IMR-90 (cell line): ENCODE measurements at places on chromosomes 3 and 15.

- peak; percentile 32 for DNase-seq
These were observed 6.5 kb upstream of the CLDN16 start for GRCh38 chr3:190381441-190381840.

DNA sequence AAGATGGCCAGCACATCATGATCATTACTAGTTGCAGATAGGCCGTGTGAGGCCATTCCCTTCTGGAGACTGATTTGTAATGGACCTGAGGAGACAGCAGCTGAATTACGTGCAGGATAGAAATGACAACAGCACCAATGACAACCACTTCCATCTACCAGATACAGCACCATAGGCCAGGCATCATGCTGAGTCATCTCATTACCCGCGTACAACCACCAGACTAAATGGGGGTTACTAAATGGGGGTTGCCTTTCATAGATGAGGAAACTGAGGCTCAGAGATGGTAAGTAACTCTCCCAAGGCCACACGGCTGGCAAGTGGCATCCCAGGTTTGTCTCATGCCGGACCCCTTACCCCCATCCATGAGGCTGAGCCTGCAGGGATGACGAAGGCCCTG lies 32.8 kb upstream of the FAM107A start:
- no peak for DNase-seq

- no peak for DNase-seq
These were observed 3.0 kb downstream of the TMEM207 start for GRCh38 chr3:190446573-190447279.

DNA sequence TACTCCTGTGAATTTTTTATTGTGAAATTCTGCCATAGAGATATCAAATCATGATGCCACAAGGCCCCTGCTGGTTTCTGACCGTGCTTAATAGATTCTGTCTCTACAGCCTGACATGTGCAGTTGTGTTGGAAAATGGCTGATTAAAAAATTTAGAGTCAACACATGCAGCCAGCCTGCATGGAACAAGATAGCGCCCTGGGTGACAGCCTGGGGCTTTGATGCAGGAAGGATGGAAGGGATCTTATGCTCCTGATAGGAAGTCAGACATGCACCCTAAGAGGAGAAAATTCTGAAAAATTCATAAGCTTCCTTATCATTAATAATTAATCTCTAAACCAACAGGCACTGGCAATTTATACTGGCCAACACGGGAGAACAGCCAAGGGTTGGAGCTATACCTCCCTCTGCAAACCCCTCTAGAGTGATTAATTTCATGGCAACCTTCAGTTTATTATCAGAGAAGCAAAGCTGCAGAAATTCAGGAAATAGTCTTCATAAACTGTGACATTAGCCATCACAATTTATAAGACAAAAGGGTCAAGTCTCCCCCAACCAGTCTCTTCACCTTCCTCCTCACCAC lies 198.4 kb downstream of the CADPS start:
- DNase-seq = no peak

GRCh38 chr3:107461721-107462120 lies 61.0 kb upstream of the BBX start:
- DNase-seq = no peak

GRCh38 chr3:49351521-49352011 lies 6.6 kb downstream of the GPX1 start:
- DNase-seq = peak; percentile 94

DNA sequence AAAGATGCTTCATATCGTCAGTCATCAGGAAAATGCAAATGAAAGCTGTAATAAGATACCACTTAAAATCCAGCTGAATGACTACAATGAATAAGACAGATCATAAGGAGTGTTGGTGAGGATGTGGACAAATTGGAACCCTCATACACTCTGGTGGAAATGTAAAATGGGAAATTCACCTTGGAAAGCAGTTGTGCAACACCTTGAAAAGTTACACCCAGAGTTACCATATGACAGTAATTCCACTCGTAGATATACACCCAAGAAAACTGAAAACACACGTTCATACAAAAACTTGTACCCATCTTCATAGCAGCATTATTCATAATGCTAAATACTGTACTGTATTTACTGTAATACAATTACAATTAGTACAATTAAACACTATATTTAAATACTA lies 2.3 kb downstream of the TTC23 start:
- DNase-seq = no peak

DNA sequence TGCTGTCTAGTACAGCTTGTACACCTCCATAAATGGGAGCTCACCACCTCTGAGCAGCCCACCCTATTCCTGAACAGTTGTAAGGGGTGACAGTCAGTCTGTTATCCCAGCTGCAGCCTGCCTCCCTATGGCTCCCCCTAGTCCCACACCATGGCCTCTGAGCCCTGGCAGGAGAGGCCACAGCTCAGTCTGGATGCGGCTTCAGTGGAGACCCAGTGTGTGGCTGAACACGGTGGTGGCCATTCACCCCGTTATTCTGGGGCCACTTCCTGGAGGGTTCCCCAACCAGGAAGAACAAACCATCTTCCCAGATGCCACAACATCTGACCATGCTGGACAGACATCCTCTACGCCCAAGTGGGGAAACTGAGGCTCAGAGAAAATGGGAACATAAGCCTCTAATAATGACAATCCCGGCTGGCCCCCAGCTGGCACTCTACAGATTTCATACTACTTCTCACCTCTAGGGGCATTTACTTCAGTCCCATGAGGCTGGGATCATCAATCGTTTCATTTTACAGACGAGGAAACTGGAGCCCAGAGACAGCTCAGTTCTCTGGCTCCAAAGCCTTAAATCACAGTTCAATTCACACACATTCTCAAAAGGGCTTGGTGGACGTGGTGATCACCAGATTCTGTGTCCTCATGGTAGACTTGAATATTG lies 9.2 kb upstream of the GRIP2 start:
- DNase-seq = peak; percentile 25

DNA sequence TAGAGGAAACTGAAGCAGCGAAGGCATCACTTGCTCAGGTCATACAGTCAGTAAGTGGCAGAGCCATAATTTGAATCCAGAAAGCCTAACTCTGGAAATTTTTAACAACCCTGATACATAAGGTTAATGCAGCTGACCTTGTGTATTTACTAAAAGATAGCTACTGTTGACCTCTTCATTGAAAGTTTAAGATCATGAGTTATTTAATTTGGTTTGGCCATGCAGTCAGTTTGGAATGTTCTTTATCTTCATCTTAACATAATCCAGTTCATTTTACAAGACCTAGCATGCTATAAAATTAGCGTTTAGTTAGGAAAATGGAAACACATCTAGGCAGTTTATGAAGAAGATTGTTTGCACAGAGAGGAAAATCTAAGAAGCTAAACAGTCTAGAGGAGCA lies 240.9 kb downstream of the RBMS3 start:
- DNase-seq = no peak

GRCh38 chr3:161800985-161801559 lies 304.5 kb downstream of the OTOL1 start:
- DNase-seq = no peak

DNA sequence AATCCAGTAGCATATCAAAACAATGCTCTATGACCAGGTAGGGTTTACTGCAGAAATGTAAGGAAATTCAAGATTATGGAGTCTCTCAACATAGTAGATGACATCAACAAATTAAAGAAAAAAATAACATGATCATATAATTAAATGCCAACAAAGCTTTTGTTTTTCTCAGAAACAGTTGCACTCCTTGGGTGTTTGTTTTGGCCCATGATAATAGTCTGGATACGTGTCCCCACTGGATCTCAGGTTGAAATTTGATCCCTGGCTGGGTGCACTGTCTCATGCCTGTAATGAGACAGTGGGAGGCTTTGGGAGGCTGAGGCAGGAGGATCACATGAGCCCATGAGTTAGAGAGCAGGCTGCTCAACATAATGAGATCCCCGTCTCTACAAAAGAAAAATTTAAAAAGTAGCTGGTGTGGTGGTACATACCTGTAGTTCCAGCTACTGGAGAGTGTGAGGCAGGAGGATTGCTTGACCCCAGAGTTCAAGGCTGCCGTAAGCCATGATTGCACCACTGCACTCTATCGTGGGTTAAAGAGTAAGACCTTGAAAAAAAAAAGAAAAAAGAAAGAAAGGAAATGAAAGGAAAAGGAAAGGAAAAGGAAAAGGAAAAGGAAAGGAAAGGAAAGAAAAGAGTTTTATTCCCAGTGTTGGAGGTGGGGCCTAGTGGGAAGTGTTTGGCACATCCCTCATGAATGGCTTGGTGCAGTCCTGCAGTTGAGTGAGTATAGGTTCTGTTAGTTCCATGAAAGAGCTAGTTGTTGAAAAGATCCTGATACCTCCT lies 53.3 kb upstream of the FOXB1 start:
- DNase-seq = no peak

DNA sequence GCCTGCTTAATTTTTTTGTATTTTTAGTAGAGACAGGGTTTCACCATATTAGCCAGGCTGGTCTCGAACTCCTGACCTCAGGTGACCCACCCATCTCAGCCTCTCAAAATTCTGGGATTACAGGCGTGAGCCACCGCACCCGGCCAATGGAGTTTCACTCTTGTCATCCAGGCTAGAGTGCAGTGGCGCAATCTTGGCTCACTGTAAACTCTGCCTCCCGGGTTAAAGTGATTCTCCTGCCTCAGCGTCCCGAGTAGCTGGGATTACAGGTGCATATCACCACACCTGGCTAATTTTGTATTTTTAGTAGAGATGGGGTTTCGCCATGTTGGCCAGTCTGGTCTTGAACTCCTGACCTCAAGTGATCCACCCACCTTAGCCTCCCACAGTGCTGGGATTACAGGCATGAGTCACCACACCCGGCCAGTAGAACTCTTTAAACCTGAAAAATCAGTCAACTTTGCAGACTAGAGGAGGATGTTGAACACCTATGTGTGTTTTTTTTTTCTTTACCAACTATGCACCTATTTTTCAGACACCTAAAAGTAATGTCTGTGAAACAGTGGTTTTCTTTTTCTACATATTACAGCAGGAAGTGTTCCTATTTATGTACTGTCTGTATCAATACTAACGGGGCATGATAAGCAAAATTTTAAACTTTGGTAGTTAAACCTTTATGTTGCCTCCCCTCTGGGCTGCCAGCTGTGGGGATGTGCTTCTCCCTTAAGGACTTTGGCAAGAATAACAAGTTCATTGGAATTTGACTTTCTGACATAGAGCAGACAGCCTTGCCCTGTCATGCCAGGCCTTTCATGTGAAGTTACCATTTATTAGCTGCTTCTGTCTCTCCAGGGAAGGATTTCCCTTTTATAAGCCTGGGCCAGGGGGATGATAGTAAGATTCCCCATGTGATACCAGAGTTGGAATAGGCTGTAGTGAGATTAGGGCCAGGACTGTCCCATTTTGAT lies 8.1 kb downstream of the ARIH2 start:
- DNase-seq = no peak

DNA sequence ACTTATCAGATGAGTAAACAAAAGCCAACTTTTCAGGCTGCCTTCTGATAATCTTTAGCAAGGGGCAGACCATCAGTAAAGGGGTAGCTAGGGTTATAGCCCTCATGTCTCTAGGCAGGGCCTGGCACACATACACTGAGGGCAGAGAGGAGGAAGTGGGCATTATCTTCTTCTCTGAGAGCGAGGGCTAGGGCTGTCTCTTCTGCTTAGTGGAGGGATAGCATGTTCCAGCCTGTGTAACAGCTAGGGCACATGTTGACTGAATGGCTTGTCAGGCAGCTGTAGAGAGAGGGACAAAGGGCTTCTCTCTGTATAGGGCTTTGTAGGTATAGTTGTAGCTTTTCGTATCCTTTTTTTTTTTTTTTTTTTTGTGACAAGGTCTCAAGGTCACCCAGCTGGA lies 17.8 kb downstream of the CRTC3 start:
- DNase-seq = no peak

- peak; percentile 23 for DNase-seq
These were observed 27.1 kb upstream of the TPRG1 start for GRCh38 chr3:189144645-189145044.

DNA sequence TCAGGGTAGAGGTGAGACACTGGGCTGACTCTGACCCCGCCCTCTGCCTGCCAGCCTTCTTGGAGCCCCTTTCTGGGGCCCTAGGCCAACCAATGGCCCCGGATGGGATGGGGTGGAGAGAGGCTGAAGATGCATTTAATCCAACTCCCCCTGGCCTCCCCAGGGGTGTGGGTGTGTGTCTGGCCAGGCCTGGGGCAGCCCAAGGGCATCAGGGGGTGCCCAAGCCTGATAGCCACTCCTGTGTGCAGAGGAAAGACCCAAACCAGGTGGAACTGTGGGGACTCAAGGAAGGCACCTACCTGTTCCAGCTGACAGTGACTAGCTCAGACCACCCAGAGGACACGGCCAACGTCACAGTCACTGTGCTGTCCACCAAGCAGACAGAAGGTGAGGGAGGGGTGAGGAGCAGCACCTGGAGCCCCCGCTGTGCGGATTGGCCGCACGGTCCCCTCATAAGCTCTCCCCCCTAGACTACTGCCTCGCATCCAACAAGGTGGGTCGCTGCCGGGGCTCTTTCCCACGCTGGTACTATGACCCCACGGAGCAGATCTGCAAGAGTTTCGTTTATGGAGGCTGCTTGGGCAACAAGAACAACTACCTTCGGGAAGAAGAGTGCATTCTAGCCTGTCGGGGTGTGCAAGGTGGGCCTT lies 9.5 kb downstream of the SPINT1 start:
- no peak for DNase-seq

DNA sequence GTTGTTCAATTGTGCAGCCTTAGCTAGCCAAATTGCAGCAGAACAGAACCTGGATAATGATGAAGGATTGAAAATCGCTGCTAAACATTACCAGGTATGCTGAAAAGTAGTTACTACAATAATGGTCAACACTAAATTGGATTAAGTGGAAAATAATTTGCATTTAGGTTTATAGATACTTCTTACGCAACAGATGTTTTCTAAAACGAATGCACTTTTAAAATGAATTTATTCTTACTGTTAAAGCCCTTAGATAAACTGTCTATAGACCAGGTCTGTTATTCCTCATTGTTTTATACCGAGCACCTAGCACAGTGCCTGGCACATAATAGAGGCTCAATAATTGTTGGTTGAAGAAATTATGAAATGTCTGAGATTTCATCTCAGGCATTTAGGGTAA lies 23.6 kb downstream of the PDCD6IP start:
- no peak for DNase-seq

- DNase-seq = no peak
These were observed 75.2 kb downstream of the CHRNA7 start for GRCh38 chr15:32105258-32106241.

GRCh38 chr3:105260385-105260784 lies 106.3 kb upstream of the ALCAM start:
- no peak for DNase-seq

- DNase-seq = no peak
These were observed 65.4 kb downstream of the RASGRF1 start for GRCh38 chr15:79025201-79025600.

- DNase-seq = peak; percentile 45
These were observed 192.5 kb upstream of the TSC22D2 start for GRCh38 chr3:150215616-150216015.

- DNase-seq = peak; percentile 64
These were observed 139.2 kb downstream of the ATP8B4 start for GRCh38 chr15:49979705-49980382.

DNA sequence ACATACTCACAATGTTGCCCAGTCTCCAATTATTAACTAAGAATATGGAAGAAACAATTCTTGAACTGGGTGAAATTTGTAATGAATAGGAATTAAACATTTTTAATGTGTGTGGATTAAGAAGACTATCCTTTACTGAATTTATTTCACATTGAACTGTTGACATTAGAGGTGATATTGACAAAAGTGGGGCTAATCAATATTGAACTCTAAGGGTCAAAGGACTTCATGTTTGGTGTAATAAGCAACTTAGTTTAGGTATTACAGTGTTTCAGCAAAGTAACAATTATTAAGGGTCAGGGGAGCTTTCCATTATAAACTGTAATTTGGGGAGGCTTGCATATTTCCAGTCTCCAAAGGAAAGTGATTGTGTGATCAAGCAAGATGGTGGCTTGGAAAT lies 16.2 kb upstream of the NANOGP8 start:
- no peak for DNase-seq
